ENCODE measurements at places on chromosomes 1 and 21.

GRCh38 chr1:147837129-147837963 is 65.2 kb upstream of the GJA8 start:
- DNase-seq, result no peak
- no peak overlapping the region for H3K4me3 ChIP-seq
- H3K27me3 ChIP-seq, result peaks cover 36% of the 10 kb centered on the region
- no peak overlapping the region for H3K27ac ChIP-seq
- H3K4me1 ChIP-seq, result no peaks in the 10 kb centered on the region

DNA sequence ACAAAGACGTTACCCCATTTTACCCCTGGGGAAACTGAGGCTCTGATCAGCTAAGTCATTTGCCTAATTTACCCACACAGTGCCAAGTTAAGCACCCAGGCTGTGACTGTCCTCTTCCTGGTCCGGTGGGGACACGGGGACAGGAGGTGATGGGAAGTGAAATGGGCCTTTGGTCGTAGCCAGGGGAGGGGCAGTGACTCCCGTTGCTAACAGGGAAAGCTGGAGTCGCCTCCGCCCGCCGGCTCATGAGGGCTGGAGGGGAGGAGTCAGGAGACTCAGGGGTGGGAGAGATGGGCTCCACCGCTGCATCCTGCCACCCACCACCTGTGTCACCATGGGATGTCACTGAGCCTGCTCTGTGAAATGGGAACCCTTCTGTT is 139.3 kb downstream of the PGBD5 start:
- H3K4me1 ChIP-seq, result peaks cover 73% of the 10 kb centered on the region
- peaks cover 16% of the 10 kb centered on the region for H3K36me3 ChIP-seq
- H3K27me3 ChIP-seq, result no peaks in the 10 kb centered on the region

GRCh38 chr1:199311478-199312262 is 672.8 kb downstream of the PTPRC start:
- H3K27ac ChIP-seq, result no peak overlapping the region
- H3K4me3 ChIP-seq, result no peak overlapping the region
- DNase-seq, result no peak
- H3K36me3 ChIP-seq, result peaks cover 3% of the 10 kb centered on the region
- no peaks in the 10 kb centered on the region for H3K27me3 ChIP-seq

DNA sequence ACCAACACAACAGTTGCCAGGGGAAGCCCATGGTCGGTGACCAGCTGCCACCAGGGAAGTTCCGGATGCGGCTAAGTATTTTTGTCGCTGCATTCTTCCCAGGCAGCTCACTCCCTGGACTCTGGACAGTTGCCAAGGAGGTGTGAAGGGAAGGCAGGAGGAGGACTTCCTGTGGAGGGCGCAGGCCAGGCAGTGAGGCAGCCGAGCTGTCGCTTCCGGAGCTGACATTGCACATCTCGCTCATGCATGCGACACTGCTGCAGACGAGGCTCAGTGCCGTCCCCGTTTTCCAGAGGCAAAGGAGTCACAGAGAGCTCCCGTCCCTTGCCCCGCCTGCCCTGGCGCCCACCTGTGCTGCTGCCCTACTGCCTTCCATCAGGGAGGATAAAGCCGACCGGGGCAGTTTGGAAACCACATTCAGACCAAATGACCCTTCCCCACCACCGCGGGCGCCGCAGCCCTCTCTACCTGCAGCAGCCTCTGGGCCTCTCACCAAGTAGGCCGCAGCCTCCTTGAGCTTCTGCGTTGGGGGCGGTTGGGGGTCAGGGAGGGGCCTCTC is 81.4 kb downstream of the NENF start:
- H3K4me1 ChIP-seq, result no peaks in the 10 kb centered on the region
- H3K27ac ChIP-seq, result no peak overlapping the region
- no peaks in the 10 kb centered on the region for H3K36me3 ChIP-seq
- no peak for DNase-seq

- DNase-seq, result no peak
- peak overlapping the region; percentile 31 for H3K27ac ChIP-seq
- H3K27me3 ChIP-seq, result no peaks in the 10 kb centered on the region
- H3K4me1 ChIP-seq, result peaks cover 2% of the 10 kb centered on the region
These were observed 31.9 kb downstream of the RUSC1 start for GRCh38 chr1:155352631-155353030.

GRCh38 chr1:24201941-24202440 is 14.9 kb upstream of the IFNLR1 start:
- DNase-seq, result no peak
- H3K4me1 ChIP-seq, result peaks cover 23% of the 10 kb centered on the region
- no peak overlapping the region for H3K27ac ChIP-seq

GRCh38 chr1:185732951-185733350 is 1.2 kb upstream of the HMCN1 start:
- H3K27me3 ChIP-seq, result peaks cover 61% of the 10 kb centered on the region
- no peak overlapping the region for H3K27ac ChIP-seq
- DNase-seq, result no peak
- H3K4me1 ChIP-seq, result peaks cover 11% of the 10 kb centered on the region
- H3K36me3 ChIP-seq, result peaks cover 4% of the 10 kb centered on the region

- peaks cover 52% of the 10 kb centered on the region for H3K36me3 ChIP-seq
- DNase-seq, result no peak
- peak overlapping the region; percentile 25 for H3K27ac ChIP-seq
These were observed 36.2 kb downstream of the MEF2D start for GRCh38 chr1:156464335-156464734.

GRCh38 chr1:167137332-167137781 is 43.5 kb downstream of the STYXL2 start:
- H3K27me3 ChIP-seq, result peaks cover 15% of the 10 kb centered on the region
- no peaks in the 10 kb centered on the region for H3K36me3 ChIP-seq
- H3K4me1 ChIP-seq, result peaks cover 11% of the 10 kb centered on the region
- no peak overlapping the region for H3K27ac ChIP-seq
- no peak overlapping the region for H3K4me3 ChIP-seq

DNA sequence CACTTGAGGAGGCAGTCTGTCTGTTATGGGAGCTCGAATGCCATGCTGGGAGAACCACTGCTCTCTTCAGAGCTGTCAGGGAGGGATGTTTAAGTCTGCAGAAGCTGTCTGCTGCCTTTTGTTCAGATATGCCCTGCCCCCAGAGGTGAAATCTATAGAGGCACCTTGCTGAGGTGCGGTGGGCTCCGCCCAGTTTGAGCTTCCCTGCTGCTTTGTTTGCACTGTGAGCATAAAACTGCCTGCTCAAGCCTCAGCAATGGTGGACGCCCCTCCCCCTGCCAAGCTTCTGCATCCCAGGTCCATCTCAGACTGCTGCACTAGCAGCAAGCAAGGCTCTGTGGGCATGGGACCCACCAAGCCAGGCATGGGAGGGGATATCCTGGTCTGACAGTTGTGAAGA is 247.5 kb downstream of the LMX1A start:
- no peak for DNase-seq
- no peak overlapping the region for H3K27ac ChIP-seq
- H3K36me3 ChIP-seq, result no peaks in the 10 kb centered on the region
- peaks cover 1% of the 10 kb centered on the region for H3K27me3 ChIP-seq
- no peaks in the 10 kb centered on the region for H3K4me1 ChIP-seq

DNA sequence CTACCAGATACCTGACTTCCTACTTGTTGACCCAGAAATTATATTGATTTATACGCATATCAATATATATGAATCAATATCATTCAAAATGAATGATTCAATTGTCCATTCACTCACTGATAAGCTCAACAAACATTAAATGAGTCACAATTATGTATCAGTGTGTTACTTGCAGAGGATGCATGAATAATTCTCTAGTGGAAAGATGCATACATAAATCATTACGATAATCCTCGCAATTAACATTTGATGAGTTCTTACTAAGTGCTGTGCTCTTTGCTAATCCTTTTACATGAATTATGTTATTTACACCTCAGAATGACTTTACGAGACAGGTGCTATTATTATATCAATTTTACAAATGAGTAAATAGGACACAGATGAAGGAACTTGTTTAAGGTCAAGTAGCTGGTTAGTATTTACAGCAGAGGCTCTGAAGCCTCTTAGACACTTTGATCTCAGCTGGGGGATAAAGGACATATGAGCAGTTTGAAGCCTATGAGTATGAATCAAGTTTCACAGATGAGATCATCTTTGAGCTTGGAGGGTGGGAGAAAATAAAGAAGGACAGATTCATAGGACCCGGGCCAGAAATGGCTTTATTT is 112.8 kb upstream of the ADAMTS5 start:
- no peaks in the 10 kb centered on the region for H3K27me3 ChIP-seq
- no peaks in the 10 kb centered on the region for H3K4me1 ChIP-seq
- H3K4me3 ChIP-seq, result no peak overlapping the region
- no peaks in the 10 kb centered on the region for H3K36me3 ChIP-seq
- DNase-seq, result no peak
- no peak overlapping the region for H3K27ac ChIP-seq
